ENCODE measurements at places on chromosomes 13 and 19.

DNA sequence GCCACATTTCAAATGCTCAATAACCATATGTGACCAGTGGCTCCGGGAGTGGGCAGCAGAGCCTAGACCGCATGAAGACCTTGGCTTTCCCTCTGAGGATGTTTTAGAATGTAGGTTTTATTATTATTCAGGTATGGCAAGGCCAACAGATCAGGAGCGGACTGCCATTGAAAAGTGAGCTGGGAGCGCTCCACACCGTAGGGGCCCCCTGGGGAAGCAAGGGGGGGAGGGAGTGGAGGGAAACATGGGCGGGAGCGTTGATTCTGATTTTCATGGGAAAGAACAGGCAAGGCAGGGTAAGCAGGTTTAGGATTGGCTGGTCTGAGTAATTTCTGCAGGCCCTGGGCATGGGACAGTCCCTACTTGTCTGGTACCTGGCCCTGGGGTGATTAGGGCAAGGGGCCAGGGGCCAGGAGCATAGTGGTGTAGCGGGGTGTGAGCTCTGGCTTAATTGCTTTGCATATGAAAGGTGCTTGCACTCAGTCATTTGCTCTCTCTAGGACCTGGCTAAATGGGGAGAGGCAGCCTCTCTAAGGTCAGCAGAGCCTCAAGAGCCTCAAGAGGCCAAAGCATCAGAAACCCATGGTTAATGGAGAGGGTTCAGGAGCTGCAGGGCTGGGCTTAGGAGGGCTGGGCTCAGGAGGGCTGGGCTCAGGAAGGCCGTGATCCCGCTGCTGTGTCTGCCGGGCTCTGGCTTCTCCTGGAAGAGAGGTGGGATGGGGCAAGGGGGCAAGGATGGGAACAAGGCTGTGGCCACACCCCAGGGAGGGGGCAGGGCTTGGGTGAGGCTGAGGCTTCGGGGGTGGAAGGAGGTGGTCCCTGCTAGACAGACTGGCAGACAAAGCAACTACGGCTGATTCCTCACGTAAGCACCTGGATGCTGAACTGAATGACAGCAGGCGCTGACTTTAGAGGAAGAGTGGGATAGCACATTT is 82.0 kb upstream of the WASF3 start:
- DNase-seq = no peak

- peak; percentile 47 for DNase-seq
These were observed 1.6 kb downstream of the HCN2 start for GRCh38 chr19:591099-591958.

DNA sequence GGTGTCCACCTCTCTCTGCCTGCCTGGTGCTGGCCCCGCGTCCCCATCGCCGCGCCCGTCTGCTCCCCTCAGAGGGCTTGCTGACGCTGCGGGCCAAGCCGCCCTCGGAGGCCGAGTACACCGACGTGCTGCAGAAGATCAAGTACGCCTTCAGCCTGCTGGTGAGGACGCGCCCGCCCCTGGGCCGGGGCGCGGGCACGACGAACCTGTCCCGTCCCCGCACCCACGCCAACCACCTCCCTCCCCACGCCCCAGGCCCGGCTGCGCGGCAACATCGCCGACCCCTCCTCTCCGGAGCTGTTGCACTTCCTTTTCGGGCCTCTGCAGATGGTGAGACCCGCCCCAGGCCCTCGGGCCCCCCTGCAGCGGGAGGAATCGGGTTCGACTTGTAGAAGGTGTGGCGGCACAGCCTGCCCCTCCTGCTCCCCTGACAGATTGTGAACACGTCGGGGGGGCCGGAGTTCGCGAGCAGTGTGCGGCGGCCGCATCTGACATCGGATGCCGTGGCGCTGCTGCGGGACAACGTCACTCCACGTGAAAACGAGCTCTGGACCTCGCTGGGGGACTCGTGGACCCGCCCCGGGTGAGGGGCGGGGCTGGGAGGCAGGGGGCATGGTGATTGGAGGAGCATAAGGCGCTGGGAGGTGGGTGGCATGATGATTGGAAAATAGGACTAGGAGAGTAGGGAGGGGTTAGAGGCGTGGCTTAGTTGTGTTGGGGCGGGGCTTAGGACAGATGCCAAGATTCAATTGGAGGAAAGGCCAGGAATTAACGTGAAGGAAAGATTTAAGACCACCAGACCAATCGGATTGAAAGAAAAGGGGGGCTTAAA is 6.6 kb downstream of the EPS8L1 start:
- peak; percentile 45 for DNase-seq

DNA sequence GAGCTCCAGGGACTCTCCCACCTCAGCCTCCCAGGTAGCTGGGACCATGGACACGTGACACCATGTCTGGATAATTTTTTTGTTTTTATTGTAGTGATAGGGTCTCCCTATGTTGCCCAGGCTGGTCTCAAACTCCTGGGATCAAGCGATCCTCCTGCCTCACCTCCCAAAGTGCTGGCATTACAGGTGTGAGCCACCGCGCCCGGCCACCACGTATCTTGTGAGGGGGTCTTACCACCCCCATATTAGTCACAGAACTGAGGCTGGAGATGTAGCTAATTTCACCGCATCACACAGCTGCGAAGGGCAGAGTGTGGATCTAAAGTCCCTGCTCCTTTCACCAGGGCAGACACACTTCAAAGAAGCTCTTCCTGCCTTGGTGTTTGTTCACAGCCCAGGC is 211.8 kb upstream of the SOX1 start:
- DNase-seq = no peak

DNA sequence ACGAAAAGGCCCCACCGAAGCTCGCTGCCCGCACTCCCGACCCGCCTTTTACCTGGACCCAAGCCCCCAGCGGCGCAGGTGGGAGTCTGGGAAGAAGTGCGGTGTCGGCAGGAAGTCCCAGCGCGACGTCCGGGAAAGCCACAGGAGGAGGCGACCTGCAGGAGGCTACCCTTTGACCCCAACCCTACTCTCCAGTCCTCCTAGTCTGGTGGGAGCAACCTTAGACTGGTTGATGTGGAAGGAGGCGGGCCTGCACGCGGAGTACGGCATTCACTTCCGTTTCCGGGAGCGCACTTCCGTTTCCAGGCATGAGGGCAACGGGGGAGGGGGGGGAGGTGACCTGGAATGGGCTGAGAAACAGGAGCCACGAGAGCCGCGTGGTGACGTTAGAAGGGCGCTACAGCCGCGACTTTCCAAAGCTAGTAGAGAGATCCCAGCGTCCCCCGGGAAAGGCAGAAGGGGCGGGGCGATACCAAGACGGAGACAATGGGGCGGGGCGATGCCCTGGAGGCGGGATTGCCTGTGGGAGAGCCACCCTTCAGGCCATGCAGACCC is 28.5 kb downstream of the ZNF266 start:
- DNase-seq = peak; percentile 92

- DNase-seq = no peak
These were observed 38.4 kb upstream of the PDCD5 start for GRCh38 chr19:32542477-32543108.

DNA sequence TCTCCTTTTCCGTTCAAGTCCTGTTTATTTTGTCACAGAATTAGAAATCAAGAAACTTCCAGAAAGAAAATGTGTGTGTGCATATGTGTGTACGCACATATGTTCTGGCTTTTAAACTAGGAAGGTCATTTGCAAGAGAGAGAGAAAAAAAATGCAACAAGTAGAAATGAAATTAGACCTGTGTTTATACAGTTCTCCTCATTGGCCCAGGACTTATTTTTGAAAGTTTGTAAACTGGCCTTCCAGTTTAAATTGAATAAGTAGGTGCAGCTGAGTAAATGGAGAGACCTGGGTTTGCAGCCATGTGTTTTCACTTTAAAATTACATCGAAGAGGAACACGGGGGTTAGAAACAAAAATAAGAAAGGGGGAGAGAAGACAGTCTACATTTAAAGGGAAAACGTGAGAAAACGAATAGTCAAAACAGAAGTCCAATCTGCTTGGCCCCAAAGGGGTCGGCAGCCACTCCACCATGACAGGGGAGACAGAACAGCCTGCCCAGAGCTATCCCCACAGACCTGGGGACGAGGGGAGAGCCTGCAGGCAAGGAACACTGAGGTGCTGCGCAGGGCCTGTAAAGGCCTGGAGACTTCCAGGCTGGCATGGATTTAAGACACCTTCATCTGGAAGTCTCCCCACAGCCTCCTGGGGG is 216.8 kb upstream of the MAB21L1 start:
- DNase-seq = no peak

GRCh38 chr19:9645472-9645871 is 24.4 kb upstream of the ZNF561 start:
- DNase-seq = no peak

- DNase-seq = no peak
These were observed 21.5 kb downstream of the URI1 start for GRCh38 chr19:29963576-29963975.

- DNase-seq = no peak
These were observed 222.9 kb upstream of the HTR2A start for GRCh38 chr13:47119575-47120235.

- no peak for DNase-seq
These were observed 222.4 kb downstream of the TUBA3C start for GRCh38 chr13:18959229-18959628.

DNA sequence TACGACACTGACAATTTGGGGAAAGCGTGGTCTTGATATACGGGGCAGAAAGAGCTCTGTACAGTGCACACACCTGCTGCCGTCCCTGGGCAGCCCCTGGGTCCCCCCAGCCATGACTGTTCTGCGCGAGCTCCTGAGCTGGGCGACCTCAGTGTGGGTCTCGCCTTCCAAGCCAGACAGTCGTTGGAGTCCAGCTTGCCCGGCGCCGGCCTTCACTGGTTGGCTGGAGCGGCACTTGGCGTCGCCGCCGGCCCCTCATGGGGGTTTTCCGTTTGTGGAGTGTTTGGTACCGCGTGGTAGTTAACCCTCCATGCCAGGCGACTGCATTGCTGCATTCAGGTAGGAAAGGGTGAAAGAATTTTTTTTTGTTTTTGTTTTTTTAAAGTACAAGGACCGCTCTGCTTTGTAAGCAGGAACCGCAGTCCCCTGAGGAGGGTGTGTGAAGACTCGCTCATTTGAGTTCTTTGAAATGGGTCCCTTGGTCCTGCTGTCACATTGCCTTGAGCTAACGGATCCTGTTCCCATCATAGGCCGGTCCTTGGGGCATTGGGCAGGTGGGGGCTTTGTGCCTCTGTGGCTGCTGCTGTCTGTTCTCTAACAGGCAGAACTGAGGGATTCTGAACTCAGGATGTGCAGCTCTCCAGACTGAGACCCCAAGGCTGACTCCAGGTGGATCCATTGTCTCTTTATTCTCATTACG is 10.8 kb upstream of the RPS15 start:
- DNase-seq = no peak

- DNase-seq = peak; percentile 54
These were observed at the start of gene FOXA3 for GRCh38 chr19:45863840-45864628. TSS of gene FOXA3 (plus strand) at chr19:45864326. CDS start at chr19:45864457, 131 bp downstream.

DNA sequence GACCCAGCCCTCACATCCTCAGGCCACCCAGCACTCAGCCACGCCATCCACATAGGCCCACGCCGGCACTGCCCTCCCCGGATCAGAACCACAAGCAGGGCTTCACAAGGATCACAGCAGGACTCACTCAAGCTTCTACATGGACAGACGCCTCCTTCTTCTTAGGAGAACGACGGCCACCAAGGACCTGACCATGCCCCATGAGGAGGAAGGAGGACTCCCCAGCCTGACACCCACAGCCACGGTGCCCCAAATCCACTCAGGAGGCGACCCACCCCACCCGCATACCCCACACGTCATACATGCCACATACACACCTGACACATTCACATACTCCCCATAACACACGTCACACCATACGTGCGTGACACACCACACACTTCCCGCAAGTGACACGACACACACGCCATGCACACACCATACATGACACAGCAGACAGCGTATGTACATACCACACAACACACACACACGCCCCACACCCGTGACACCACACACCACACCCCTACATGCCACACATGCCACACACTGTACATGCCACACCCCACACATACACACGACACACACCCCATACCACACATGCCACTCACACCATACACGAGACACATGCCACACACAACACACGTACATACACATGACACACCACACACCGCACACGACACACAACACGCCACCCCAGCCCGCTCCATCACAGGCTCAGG is 50.4 kb downstream of the MLLT1 start:
- no peak for DNase-seq

GRCh38 chr13:35718084-35718483 is 241.6 kb upstream of the MAB21L1 start:
- DNase-seq = no peak

- DNase-seq = peak; percentile 58
These were observed 37.8 kb upstream of the CXCL17 start for GRCh38 chr19:42480335-42481095.

GRCh38 chr13:40235160-40235796 is 431.2 kb downstream of the FOXO1 start:
- no peak for DNase-seq

DNA sequence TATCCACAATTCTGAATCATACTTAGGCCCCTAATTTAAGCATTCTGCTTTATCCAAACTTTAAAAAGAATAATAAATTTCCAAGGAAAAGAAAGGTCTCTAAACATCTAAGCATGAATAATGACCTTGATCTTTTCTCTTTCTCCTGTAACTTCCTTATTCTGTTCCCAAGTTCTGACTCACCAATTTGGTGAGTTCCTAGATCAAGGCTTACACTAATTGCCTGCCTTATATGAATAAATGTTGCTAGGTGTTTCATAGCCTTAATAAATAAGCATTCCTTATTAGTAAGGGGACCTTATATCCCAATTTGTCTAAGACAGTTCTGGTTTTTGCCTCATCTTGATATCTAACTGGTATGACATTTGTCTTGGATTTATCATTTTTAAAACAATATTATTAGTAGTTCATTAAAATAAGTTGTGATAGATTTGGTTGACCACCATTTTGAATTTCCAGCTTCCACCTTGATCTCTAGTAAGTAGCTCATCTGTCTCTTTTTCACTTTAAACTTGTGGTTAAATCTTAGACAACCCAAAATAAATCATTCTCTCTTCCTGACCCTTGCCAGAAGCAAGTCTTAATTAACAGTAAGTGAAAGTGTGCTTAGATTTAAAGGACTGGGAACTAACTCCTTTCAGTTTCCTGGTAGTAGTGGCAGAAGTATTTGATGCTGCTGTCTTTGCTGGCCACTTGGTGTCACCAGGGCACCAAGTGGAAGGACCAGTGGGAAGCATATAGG is 121.2 kb upstream of the MLNR start:
- no peak for DNase-seq

DNA sequence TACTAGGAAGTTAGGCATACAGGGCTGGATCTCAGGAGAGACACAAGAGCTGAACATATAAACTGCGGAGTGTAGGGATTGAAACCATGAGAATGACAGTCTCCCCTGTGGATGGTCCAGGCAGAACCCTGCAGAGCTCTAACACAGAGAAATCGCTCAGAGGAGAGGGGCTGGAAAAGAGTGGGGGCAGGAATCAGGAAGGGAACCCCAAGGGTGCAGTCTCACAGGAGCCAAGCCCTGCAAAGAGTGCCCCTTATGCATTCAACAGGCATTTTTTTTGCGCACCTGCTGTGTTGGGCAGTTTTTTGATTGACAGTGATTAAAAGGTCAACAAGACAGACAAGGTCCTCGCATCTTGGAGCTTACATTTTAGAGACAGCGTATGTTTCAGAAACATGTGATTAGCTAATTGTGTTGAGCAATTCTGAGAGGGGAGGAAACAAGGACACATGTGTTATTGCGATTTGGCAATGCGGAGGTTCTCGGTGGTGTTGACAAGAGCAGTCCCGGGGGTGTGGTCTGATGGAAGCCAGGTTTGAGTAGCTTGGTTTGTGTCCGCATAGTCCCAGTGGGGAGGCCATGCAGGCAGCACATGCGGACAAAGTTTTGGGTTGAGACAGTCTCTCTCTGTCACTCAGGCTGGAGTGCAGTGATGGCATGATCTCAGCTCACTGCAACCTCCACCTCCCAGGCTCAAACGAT is 182.6 kb upstream of the IRS2 start:
- peak; percentile 24 for DNase-seq

Measured in AG08395 (cell line).